Parietal lobe (tissue), 2 donors: ENCODE measurements at places on chromosomes 7 and 10. TPM values are rescaled to one million over a fixed set of nuclear protein-coding genes. Genes with fewer than 3 reads are reported as not detected.

LRRD1 gene
- 3.8 TPM for total RNA-seq

SH2D4B gene
- total RNA-seq = 1.6 TPM

WNT2 gene
- 0.31 TPM for total RNA-seq

MSMB gene
- not detected for total RNA-seq

FAM25G gene
- total RNA-seq = not detected

CDHR3 gene
- 28.8 TPM for total RNA-seq

TMEM243 gene
- 3.1 TPM for total RNA-seq

PLAC9 gene
- 1.3 TPM for total RNA-seq

APBB1IP gene
- 1.3 TPM for total RNA-seq

INA gene
- total RNA-seq = 199 TPM

RTKN2 gene
- 9.7 TPM for total RNA-seq

VSTM2A gene
- 63.2 TPM for total RNA-seq

ZDHHC6 gene
- 28.5 TPM for total RNA-seq

BLNK gene
- total RNA-seq = 1.3 TPM

ZDHHC16 gene
- 40.7 TPM for total RNA-seq

FAM25C gene
- total RNA-seq = not detected

C10orf143 gene
- 1.3 TPM for total RNA-seq

TAS2R5 gene
- total RNA-seq = 13.5 TPM

GATA3 gene
- not detected for total RNA-seq

TMEM139 gene
- total RNA-seq = not detected

PLXNA4 gene
- 227 TPM for total RNA-seq

HABP2 gene
- not detected for total RNA-seq

CCL24 gene
- not detected for total RNA-seq

TAS2R41 gene
- total RNA-seq = not detected

CLRN3 gene
- not detected for total RNA-seq

TMEM225B gene
- not detected for total RNA-seq

SPDYE5 gene
- not detected for total RNA-seq

PDLIM1 gene
- total RNA-seq = 2.8 TPM

TM9SF3 gene
- total RNA-seq = 106 TPM

CUBN gene
- total RNA-seq = 7.2 TPM

ZNF804B gene
- 9.7 TPM for total RNA-seq

MPP7 gene
- total RNA-seq = 2.2 TPM

HOXA2 gene
- total RNA-seq = not detected

NYAP1 gene
- 38.5 TPM for total RNA-seq

PON1 gene
- total RNA-seq = not detected

HHEX gene
- 0.63 TPM for total RNA-seq

TCAF2 gene
- 1.6 TPM for total RNA-seq

C10orf67 gene
- 0.31 TPM for total RNA-seq

IRF5 gene
- 1.3 TPM for total RNA-seq

FRMD4A gene
- total RNA-seq = 463 TPM

GSTK1 gene
- total RNA-seq = 45.1 TPM

PPIA gene
- 687 TPM for total RNA-seq

CCZ1B gene
- total RNA-seq = 114 TPM

CYP2E1 gene
- total RNA-seq = 16.3 TPM
